ENCODE measurements at places on chromosomes 5 and 9. TPM values are rescaled to one million over a fixed set of nuclear protein-coding genes. Genes with fewer than 3 reads are reported as not detected.

EIF4E1B gene
- polyA plus RNA-seq = not detected

CORO2A gene
- polyA plus RNA-seq = 1.9 TPM

DNA sequence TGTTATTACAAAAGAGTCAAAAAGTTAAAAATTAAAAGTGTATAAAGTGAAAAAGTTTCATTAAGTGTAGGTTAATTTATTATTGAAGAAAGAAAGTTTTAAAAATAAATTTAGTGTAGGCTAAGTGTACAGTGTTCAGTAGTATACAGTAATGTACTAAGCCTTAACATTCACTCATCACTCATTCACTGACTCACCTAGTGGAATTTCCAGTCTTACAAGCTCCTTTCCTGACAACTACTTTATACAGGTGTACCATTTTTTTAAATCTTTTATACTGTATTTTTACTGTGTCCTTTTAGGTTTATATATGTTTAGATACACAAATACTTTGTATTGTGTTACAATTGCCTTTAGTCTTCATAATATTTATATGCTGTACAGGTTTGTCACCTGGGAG, 530.2 kb upstream of the FAM174A start:
- DNase-seq = no peak

DNA sequence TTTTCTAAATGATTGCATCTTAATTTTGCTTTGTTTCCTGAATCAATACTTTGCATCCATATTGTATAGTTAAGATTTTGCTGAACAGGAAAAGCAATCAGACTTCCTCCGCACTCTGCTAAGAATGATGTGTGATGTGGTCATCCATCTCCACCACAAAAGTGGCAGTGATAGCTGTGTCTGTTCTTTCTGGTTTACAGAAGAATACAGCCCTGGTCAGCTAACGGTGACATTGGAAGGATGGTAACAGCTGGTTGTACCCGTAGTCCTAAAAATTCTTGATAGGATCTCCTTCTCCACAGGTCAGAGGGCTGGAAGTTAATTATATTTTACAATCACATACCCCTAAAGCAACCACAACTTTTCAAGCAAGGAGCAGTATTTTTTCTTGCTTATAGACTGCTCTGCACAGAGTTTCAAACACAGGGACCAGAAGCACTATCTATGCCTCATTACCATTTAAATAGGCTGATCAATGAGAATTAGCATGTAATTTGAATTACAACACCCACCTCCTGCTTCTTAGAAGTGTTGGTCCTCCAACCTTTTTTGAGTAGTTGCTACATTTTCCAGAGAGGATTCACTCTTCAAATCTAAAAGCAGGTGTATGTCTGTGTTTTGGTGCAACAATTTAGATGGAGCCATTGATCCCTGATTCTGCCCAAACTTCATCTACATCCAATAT, 1191.9 kb upstream of the NUDT12 start:
- no peak for DNase-seq

GRCh38 chr5:1971944-1972343, 89.2 kb upstream of the IRX4 start:
- DNase-seq = no peak

DNA sequence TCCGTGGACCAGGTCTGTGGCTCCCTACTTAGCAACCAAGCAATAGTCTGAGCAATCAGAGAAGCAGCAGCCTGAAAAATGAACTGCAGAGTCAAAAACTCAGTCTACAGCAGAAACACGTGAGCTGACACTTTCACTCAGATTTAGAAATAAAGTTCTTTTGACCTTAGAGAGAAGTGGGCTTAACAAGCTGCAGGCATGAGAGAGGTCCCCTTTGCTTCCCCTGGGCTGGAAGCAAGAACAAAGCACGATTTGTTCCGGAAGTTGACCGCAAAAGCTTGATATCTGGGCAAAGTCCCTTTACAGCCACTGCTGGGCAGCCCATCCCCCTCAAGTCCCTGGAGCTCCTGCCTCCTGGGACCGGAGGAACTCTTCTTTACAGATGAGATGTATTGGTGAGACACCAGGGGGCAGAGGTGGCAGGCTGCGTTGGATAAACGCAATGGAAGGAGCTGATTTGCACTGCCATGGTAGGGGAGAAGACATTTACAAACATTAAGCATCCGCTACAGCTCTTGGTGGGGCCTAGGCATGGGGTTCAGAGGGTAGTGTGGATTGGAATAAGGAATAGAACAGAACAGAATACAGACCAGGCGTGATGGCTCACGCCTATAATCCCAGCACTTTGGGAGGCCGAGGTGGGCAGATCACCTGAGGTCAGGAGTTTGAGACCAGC, 5.8 kb upstream of the SOWAHA start:
- DNase-seq = no peak

CDC23 gene
- polyA plus RNA-seq = 21.1 TPM

SPINK13 gene
- polyA plus RNA-seq = not detected

COX7C gene
- 564 TPM for polyA plus RNA-seq

All from IMR-90 (cell line).